NCI-H1436 (cell line): ENCODE measurements at places on chromosomes 1 and 21.
A peak's percentile ranks its signal among the peaks of the same experiment; 100 is the strongest.

GRCh38 chr1:14598498-14599182 lies at the start of gene KAZN:
KAZN (plus strand) TSS chr1:14598685.
- DNase-seq: peak; percentile 58

DNA sequence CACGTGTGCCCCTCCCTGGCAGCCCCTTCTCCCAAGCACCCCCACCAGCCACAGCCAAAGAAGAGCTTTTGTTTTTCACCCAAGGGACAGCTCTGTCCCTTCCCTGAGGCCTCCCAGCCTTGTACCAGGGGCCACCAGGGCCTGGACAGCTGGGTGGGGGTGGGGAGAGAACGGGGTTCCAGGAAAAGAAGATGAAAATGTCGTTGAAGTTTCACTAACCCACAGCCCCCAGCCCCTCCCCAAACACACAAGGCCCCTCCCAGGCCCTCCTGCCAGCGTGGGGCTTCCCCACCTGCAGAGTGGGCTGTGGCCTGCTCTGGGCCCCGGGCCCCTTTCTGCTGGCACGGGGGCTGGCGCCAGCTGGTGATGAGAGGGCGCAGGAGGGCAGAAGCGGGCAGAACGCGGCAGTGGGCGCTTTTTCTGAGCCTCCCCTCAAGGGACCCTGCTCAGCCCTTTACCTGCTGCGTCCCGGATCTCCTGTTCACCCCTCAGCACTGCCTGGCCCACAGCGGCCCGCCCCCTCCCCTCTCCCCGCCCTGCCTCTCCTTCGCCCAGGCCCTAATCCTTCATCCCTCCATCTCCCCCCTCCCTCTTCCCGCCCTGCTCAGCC lies 5.5 kb upstream of the ANKRD65 start:
- no peak for DNase-seq

DNA sequence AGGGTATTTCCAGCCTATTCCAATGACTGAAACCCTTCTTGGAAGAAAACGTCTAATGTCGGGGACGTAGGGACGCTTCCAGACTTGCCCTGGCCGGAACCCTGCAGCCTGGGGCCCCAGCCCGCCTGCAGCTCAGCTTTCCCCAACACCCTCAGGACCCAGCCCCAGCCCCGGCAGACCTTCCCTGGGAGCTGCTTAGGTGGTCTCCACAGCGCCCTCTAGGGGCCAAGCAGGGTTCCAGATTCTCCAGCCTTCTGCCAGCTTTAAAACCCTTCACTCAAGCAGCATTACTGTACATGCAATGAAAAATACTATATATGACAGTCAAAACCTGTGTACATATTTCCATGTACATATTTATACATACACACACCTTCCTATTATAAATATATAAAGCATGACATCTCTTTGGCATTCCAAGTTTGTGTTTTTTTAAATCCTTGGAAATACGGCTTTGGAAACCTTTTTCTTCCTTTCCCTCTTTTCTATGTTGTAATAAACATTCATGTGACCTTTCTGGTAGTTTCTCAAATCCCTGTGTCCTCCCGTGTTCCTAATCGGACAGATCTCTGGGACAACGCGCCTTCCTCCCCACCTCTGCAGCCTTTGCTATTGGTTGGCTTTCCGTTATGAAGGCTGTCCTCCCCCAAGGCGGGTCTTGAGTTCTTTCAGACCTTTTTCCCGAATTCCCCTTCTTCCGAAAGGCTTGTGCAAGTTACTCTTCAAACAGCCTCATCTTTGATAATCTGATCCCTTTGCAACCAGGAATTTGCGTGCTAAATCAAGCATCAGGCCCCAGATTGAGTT lies 60.3 kb downstream of the STUM start:
- peak; percentile 83 for DNase-seq

DNA sequence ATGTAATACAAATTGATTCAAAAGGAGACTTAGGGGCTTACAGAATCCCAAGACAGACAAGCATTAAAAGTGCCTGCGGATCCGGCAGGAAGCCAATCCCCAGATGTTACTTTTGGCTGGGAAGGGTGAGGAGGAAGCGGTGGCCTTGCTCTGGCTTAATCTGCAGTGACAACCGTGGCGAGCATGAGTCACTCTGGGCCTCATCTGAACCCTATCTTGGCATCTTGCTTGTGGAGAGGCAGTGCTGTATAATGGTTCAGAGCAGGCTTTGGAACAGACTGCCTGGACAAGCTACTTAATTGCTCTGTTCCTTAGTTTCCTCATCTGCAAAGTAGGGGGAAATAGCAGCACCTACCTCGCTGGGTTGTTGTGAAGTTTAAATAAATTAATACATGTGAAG lies 74.1 kb downstream of the XCL2 start:
- DNase-seq: no peak

GRCh38 chr1:198922638-198923430 lies 284.0 kb downstream of the PTPRC start:
- no peak for DNase-seq
